ENCODE measurements at places on chromosomes 1 and 21. TPM values are rescaled to one million over a fixed set of nuclear protein-coding genes. Genes with fewer than 3 reads are reported as not detected.
A peak's percentile ranks its signal among the peaks of the same experiment; 100 is the strongest.

DNA sequence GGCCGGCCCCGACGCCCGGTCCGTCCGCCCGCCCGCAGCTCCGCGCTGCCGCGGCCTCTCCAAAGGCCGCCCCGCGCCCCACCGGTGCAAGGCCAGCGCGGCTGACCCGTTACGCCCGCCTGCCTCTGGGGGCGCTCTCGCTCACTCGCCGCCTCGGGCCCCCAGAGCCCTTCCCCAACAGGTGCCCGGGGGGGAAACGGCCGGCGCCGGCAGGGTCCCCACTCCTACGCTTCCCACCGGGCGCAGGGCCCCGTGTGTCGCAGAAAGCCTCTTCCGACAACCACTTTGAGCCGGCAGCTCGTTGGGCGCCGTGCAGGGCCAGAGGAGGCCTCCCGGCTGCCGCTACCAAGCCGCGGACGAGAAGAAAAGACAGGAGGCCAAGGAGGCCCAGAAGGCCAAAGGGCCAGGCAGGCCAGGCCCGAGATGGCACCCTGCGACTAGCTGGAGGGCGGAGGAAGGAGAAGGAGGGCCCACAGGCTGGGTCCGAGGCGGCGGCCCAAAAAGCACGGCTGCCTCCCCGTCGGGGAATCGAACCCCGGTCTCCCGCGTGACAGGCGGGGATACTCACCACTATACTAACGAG, 64.9 kb upstream of the FCGR2A start:
- no peak for DNase-seq

DNA sequence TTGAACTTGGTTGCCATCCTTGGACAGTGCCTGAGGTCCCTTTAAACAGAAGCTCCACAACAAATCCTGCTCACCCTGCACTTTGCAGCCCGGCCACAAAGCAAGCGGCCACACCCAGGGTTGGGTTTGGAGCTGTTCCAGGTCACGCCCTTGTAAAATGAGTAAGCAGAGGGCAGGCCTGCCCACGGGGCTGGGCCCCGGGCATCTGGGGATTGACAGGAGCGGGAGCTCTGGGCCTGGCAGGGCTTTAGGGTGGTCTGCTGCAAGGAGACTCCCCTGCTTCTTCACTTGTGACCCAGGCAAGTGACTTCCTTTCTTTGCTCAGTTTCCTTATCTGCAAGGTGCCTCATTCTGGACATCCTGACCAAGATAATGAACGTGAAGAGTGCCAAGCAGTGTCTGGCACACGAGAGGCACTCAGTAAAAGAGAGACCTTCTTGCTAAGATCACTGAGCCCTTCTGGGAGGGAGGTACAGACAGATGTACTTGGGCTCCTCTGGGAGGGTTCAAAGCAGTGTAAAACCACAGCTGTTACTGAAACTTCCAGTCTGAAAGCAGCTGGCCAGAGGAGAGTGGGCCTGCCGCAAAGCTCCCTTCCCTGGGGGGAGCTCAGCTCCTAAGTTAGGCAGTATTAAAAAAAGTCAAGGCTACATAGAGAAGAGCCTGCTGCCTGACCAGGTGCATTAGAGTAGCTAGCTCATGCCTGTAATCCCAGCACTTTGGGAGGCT, 2.6 kb downstream of the E2F2 start:
- DNase-seq: peak; percentile 80

GRCh38 chr1:18419113-18419844, 61.5 kb upstream of the KLHDC7A start:
- DNase-seq: no peak

DNA sequence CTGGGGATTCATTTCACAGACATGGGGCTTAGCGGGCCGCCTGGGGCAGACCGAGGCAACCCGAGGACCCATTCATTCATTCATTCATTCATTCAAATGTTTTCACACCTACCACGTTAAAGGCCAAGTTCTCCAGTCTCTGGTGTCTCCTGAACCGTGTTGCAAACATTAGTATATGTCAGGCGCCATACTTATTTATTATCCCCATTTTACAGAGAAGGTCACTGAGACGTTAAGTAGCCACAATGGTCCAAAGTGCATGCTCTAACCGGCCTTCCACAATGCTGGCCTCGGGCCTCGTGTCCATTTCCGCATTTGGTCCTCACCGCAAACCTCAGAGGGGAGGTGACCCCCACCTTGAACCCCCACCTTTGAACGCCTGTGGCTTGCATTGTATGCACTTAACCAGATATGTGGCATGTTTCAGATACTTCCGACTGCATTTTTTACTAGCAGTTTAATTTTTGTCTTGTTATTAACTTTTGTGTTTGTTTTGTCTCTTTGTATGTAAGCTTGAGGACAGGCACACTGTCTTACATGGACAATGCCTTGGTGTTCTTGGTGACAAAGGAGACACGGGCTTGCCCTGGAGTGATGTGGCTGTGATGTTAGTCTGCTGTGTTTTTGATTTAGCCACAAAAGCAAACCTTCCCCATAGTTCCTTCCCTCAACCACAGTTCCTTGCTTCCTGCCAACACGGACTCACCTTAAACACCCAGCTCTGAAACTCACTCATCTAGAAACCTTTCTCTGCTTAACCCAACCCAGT, 1.2 kb upstream of the IFFO2 start:
- peak; percentile 49 for DNase-seq

GRCh38 chr1:225441314-225442122, 13.7 kb upstream of the LBR start:
- DNase-seq: no peak

DNA sequence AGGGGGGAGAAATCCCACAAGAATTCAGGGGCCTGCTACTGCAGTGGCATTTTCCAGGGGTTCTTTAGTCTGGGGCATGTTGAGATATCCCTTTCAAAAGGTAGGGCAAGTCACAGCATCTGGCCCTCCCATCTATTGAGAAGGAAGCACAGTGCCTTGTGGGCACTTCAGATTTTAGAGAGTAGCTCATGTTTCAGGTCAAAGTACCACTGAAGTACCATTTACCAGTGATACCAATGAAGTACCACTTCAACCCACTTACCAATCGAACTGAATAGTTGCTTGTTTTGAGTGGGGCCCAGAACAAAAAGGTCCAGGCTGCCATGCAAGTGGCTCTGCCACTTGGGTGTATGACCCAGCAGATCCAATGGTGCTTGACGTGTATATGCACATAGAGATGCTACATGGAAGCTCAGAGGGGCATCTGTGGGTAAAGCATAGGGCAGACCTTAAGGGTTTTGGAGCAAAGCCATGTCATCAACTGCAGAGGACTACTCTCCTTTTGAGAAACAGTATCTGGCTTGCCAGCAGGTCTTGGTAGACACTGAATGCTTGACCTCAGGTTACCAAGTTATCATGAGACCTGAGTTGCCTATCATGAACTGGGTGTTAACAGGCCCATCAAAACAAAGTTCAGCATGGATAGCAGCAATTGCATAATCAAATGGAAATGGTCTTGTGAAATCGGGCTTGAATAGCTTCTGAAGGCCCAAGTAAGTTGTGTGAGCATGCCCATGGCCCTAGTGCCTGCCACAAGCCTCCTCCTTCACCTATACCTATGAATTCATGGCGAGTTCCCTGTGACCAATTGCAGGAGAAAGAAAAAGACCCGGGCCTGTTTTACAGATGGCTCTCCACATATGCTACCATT, 23.5 kb downstream of the PLA2G2D start:
- no peak for DNase-seq

GRCh38 chr1:168742386-168742785, 13.4 kb upstream of the DPT start:
- no peak for DNase-seq

GRCh38 chr1:5526385-5526750, 465.9 kb downstream of the NPHP4 start:
- no peak for DNase-seq

DNA sequence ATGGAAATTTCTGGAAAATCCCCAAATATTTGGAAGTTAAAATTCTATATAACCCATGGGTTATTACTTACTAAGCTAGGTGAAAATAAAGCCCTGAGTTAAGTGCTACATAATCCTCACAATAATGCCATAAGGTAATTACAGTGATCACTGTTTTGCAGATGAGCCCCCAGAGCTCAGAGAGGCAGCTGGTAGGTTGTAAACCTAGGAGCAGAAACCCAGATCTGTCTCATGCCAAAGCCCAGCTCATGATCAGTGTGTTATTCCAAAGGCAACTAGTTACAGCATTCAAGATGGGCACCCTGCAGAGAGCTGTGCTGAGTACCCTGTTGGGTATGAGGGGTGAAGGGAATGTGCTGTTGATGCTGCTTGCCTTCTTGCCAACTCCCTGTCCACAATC, 10.8 kb upstream of the MYOG start:
- no peak for DNase-seq

- DNase-seq: no peak
Observed at GRCh38 chr1:202593845-202594244, 116.4 kb downstream of the SYT2 start.

- DNase-seq: no peak
Observed at GRCh38 chr1:41439234-41439633, 45.2 kb downstream of the EDN2 start.

DNA sequence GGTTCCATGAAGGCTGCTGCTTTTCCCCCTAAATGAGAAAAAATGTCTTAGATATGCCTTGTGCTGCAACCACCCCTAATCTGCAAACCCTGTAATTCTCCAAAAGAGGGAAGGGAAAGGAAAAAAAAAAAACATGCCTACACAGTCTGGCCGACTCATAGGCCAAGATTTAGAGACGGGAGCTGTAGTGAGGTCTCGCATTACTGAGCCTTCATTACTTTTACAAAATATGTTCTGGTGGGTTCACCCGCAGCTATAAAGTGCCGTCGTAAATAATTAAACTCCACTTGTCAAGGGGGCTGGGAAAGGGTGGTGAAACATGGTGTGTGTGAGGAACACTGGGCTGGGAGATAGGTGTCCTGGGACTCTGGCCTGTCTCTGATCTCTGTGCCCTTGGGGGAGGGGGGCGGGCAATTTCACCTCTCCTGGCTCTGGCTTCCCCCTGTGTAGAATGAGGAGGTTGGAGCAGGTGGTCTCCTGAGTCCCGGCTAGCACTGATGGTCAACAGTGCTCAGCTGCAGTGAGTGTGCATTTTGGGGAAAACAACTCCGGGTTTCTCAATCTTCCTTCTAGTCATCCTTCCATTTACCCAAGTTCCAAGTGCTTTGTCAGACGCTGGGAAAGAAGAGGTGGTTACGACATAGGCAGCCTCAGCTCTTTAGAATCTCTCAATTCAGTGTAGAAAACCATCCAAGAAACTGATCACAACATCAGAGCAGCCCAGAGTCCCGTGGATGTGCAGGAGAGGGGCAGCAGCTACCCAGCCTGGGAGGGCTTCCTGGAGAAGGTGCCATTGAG, 82.3 kb downstream of the ACTL8 start:
- DNase-seq: no peak

GRCh38 chr1:43522776-43523480, 7.8 kb upstream of the PTPRF start:
- no peak for DNase-seq

DNA sequence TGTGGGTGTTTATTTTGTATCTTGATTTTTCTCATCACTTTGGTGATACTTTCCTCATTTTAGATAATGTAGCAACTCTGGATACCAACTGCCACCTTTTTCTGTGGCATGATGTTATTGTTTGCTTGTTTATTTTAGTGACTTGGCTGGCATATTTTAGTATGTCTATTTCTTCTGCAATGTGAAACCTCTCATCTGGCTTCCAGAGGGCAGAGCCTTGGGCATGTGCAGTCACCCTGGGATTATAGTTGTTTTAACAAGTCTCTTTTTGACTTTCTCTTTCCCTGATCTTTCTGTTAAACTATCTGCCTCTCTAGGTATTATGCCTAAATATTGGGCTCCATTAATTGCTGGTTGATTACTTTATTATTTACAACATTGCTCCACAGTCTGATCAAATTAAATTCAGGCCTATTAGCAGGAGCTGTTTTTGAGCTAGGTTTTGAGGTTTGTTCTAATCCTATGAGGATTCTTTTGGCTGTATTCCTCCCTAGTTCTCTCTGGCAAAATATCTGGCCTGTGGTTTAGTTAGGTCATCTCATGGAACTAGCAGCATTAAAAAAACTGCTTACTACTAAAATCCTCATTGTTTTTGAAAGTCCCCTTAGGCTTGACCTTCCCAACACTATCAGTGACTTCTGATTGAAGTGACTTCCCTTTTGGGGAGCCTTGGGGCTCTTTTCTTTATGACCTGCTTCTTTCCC, 86.4 kb upstream of the FAM78B start:
- no peak for DNase-seq

DNA sequence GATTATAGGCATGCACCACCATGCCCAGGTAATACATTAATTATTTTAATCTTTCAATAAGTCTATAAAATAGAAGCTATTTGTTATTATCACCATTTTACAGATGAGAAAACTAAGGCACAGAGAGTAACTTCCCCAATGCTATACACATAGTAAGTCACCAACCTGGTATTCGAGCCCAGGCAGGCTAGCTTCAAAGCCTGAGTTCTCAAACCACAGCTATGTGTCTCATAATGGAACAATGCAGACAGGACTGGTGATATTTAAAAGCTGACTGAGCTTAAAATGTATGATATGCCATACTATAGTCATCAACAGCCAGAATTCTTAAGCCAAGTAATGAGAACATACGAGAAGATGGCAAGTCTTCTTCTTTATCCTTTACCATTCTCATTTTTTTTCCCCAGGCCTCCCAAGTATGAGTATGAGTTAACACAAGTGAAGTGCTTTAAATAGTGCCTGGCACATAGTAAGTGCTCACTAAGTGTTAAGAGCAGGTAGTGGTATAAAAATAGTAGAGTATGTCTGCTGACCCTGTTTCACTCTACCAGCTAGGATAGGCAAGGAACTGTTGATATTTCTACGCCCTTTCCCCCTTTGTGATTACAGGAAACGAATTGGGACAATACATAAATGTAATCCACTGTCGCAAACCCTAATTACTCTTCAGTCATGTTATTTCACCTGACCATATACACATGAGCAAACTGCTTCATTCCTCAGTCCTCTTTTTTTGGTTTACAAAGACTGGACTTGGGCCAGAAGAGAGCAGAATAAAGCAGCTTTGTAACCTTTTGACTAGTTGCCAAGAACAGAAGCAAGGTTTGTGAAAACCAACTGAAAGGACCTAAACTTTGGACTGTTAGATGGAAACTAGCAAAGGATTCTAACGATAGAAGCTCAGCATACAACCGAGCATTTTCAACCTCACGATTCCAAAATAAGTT, 9.5 kb downstream of the EYA3 start:
- DNase-seq: no peak

UQCRHL gene
- total RNA-seq: 9.0 TPM

RGS7 gene
- total RNA-seq: 0.05 TPM

KIF26B gene
- 1.6 TPM for total RNA-seq

PGLYRP3 gene
- total RNA-seq: 0.14 TPM

OLIG2 gene
- 0.05 TPM for total RNA-seq

C2CD4D gene
- total RNA-seq: 0.05 TPM

HUNK gene
- total RNA-seq: 1.1 TPM

ST6GALNAC5 gene
- total RNA-seq: 1.4 TPM

Measured in thymus (tissue), 14 donors.